ENCODE measurements at places on chromosomes 7 and 10.

GRCh38 chr7:157405914-157406810 lies 69.4 kb downstream of the DNAJB6 start:
- no peak for DNase-seq

DNA sequence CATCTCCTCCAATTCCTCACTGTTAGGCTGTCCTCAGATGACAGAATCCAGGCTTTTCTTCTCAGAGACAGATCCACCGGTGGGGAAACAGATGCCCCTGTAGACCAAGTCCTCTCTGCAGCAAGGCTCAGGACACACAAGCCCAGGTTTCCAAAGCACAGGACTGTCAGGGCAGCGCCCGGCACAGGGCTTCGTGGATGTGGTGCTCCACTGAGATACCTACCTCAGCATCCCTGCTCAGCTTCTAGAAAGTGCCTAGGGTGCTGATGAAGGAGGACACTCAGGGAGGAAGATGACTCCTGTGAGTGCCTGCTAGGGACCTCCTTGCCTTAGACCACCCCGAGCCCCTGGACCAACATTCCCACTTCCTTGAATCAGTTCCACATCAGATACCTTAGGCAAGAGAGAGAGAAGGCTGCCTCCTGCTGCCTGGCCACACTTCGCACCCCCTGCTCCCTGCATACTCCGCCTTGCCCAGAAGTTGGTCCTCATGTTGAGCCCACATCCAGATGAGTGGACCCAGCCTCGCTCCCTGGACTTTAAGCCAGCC lies 8.9 kb upstream of the RBP3 start:
- DNase-seq: no peak

DNA sequence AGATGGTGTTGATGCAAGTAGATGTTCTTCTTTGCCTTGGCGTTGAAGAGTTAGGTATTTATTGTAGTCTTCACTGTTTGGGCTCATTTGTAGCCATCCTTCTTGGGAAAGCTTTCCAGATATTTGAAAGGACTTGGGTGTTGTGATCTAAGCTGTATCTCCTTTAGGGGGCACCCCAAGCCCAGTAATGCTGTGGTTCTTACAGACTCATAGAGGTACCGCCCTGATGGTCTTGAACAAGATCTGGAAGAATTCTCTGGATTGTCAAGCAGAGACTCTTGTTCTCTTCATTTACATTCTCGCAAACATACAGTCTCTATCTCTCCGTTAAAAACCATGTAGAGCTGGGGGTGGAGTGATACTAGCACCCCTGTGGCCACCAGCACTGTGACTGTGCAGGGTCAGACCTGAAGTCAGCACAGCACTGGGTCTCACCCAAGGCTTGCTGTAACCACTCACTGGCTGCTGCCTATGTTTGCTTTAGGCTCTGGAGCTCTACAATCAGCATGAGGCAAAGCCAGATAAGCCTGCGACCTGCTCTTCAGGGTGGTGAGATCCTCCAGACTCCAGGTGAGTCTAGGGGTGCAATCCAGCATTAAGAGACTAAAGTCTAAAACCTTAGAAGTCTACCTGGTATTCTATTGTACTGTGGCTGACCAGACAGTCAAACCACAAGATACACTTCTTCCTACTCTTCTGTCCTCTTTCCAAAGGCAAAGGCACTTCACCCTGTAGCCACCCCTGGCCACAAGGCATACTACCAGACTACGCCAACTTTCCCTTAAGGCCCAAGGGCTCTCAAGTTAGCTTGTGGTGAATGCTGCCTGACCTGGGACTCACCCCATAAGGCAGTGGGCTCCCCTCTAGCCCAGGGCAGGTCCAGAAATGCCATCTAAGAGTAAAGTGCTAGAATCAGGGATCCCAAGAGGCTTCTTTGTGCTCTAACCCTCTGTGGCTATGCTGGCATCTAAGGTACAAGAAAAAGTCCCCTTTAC lies 209.7 kb upstream of the TMEM196 start:
- no peak for DNase-seq

- DNase-seq: no peak
Measured at GRCh38 chr10:73588656-73589055, 2.5 kb downstream of the USP54 start.

DNA sequence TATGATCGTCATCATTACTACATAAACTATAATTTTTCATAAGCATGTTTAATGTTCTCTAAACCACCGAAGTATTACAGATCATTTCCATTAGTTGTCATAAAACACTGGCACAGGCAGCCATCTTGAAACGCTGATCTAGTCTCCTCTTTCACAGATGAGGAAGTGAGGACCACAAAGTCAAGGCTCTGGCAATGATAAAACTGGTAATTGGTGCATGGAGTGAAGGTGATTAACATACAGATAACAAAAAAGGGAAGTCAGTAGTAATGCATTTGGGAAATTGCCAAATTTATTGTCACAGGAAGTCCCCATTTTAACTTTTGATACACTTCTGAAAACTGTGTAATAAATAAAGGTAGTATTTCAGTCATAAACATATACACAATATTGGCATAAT lies 49.3 kb downstream of the FBXL13 start:
- DNase-seq: no peak

DNA sequence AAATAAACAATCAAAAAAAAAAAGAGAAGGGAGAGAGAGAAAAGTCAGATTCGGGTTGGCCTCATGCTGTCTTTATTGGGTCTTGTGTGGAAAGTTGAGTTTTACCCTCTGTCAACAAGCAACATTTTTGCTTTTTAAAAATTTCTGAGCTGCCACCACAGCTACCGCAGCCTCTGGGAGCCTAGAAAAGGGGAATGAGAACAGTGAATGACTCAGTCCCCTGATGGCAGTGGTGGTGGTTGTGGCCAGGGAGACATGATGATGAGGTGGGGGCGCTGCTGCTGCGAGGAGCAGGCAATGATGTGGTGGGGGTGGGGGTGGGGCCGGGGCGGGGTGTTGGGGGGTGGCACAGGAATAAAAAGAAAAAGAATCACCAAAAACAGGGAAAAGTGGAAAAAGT lies 20.0 kb upstream of the CREB3L2 start:
- no peak for DNase-seq

- no peak for DNase-seq
Measured at GRCh38 chr7:81810476-81811155, 40.8 kb upstream of the HGF start.

DNA sequence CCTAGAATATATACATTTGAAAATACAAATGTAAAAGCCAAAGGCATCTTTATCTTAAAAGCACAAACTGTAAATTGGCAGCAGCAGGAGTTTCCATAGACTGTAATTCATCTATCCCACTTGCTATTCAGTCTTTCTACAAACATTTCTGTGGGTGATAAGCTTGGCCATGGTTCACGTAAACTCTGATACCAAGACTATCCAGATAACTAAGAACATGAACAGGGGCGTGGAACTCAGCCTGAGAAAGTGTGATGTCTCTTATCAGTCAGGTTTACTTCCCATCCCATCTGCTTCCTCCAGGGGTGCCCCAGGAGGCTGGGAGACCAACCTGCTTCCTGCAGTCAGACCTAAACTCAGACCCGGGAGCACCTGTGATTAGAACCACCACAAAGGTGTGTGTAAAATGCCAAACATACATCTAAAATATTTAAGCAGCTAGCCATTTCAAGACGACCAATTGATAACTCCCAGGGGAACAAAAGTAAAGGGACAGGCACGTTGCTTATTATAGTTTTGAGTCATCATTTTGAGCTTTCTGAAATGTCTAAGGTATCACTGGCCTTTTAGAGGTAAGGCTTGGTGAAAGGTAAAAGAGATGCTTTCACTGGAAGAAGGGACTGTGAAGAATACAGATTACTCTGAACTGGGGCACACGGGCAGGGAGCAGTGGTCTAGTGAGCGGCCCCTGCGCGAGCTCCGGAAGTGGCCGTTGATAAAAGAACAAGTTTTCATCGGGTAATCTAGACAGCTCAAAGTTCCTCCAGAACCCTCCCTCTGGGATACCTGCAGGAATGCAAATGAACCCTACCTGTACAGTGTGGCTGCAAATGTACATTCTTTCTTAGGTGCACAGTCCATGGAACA lies 51.5 kb downstream of the RSU1 start:
- no peak for DNase-seq

GRCh38 chr7:1021366-1021765 lies 23.0 kb upstream of the GPR146 start:
- no peak for DNase-seq

DNA sequence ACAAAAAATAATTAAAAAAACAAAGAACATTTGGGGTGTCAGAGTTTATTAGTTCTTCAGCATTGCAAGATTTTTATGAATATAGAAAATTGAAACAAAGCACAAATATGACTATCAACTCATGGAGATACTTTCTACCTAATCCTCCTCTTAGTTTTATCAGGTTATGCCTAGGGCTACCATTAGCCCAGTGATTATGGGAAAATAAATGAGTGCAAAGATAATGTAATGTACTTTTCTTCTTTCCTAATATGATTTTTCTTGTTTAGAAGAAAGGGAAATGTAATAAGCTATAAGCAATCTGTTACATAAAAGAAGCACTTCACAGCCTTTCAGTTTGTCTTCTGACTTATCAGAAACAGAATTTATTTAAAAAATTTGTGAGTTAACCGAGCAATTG lies 676.8 kb downstream of the SORCS1 start:
- DNase-seq: no peak

- DNase-seq: no peak
Measured at GRCh38 chr7:101677391-101677790, 48.3 kb upstream of the MYL10 start.

DNA sequence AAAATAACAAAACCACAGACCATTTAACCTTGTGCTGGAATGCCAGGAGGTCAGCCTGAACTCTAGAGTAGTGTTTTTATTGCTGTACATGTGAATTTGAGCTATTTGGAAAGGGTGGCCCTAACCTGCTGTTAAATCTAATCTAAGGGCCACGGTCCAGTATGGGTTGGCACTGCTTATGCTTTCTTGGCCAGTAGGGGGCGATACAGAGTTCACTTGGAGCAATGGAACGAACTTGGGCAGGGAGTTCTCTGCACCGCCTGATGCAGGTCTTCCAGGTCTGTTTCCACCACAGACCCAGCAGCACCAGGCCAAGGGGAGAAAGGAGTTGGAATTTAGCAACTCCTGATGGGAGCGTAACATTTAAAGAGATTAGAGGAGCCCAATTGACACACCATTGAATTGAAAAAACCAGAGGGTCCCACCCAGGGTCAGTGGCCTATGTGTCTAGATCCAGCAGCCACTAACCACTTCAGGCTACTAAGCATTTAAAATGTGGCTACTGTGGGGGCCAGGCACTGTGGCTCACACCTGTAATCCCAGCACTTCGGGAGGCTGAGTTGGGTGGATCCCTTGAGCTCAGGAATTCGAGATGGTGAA lies 75.7 kb upstream of the EFCAB10 start:
- DNase-seq: peak; percentile 76

DNA sequence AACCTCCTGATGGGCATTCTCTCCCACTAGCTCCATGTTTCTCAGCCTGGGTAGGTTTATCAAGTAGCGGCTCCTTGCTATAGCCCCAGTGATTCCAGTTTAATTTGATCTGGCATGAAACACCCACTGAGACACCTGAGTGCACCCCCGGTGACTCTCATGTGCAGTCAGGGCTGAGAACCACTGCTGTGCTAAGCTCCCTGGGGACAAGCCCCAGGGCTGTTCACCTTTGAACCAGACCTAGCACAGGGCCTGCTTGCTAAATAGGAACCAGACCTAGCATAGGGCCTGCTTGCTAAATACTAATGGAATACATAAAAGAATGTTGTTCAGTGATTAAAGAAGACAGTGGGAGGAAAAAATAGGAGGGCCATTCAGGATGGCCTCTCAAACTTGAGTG lies 167.6 kb downstream of the JAZF1 start:
- DNase-seq: no peak

- no peak for DNase-seq
Measured at GRCh38 chr10:59901470-59901869, 4.9 kb downstream of the CCDC6 start.

GRCh38 chr7:10015687-10016086 lies 958.0 kb upstream of the PHF14 start:
- DNase-seq: no peak

GRCh38 chr10:110978204-110978603 lies 58.8 kb downstream of the SHOC2 start:
- no peak for DNase-seq

DNA sequence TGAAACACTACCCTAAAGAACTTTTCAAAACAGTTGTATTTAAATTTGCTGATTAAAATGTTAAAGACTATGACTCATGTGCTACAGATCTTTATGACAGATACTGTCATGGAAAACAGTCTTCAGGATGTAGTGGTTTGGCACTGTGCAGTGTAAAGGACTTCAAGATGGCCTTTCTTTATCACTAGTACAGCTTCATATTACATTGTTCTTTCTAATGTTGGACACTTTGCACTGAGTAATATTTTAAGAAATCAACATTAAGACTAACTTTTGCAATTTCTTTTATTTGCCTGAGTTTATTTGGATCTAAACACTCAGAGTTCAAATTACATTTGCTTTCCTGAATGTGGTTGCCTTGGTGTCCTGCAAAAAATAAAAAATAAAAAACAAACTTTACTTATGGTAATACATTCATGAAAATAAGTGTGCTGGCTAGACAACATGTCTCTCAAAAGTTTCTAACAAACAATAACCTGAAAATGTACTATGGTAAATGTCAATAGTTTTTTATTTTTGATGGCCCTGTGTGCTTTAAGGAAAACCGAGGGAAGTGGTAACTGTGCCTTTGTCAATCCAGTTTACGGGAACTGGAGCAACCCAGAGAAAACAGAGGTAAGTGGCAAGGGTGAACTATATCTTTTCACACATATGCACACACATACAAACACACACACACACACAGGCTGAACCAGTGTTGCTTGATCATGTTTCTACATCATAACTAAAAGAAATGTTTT lies 85.9 kb upstream of the PLXDC2 start:
- no peak for DNase-seq

DNA sequence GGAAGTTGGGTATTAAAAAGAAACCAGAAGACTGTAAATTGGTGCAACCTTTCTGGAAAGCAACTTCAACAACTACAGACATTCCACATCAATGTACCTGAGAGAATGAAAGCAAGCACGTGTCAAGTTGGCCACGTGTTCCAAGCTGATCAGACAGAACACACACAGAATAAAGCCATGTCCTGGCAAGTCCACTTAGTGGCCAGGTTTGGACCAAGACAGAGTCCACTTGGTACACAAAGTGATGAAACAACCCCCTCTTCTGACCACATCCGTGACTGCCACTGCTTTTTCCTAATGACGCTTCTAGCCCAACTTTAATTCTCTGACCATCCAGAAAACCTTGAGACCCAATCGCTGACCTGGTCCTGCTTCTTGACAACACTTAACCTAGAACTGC lies 109.4 kb downstream of the ABLIM1 start:
- DNase-seq: no peak

GRCh38 chr7:32561613-32562012 lies 66.3 kb downstream of the AVL9 start:
- DNase-seq: no peak

DNA sequence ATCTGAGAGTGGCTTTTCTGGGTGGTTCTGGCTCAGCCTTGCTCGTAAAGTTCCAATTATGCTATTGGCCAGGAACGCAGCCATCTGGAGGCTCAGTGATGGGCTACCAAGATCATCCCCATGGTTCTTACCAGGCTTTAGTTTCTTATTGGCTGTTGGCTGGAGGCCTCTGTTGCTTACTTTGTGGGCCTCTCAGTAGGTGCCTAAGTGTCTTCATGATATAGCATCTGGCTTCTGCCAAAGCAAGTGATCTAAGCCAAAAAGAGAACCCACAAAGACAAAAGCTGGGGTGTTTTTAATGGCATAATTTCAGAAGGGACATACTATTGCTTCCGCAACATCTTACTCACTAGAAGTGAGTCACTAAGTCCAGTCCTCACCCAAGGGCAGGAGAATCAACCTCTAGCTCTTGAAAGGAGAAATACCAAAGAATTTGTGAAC lies 132.0 kb upstream of the MDFIC start:
- DNase-seq: no peak

GRCh38 chr7:155795951-155796350 lies 16.3 kb downstream of the SHH start:
- DNase-seq: no peak

GRCh38 chr10:125294109-125294508 lies 133.7 kb upstream of the CTBP2 start:
- no peak for DNase-seq
